ENCODE measurements at places on chromosomes 13 and 19.

DNA sequence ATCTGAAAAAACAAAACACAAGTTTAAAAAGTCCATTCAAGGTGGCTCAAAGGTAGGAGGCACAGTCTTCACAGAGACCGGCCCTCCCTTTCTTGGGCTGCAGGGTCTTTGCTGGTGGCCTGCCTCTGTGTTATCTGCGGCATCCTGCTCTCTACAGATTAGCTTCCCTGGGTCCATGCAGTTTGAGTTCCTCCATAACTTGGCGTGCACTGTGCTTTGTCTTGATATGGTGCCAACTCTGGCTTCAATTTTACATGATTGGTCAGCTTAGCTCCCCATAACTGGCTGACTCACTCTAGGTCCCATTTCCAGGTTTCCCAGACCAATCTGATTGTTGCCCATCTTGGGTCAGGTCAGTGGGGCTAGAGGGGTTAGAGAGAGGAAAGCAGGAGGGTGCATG lies 41.8 kb downstream of the TPT1 start:
- no peak for DNase-seq

DNA sequence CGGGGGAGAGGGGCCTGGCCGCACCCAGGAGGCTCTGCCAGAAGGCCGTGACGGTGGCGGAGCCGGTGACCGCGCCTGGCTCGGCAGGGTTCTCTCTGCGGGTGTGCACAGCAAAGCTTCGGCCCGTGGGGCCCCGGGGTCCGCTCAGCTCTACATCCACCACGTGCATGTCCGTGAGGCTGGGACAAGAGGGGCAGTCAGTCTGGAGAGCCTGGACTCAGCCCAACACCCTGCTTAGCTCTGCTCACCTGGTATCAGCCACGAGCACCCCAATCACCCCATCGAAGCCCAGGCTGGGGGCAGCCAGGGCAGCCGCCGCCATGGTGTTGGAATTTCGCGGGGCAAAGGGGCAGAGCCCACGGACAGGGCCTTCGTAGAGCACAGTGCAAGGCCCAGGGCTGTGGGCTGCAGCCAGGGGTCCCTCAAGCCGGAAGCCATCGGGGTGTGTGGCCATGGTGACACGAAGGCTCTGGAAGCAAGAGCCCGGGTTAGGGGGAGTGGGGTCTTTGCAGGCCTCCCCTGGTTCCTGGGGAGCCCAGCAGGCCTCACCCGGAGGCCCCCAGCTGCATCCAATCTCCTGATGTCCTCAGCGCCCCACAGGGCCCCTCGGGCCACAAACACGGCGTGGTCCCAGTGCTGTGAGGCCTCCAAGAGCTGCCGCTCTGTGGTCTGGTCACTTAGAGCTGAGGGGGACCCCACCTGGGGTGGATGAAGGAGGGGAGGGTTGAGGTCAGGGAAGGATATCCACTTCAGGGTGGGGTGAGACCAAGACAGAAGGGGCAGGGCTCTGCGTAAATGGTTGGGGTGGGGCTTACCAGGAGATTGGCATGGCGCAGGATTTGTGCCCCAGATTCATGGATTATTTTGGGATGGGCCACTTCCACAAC lies 1.4 kb downstream of the ASPDH start:
- DNase-seq = no peak

DNA sequence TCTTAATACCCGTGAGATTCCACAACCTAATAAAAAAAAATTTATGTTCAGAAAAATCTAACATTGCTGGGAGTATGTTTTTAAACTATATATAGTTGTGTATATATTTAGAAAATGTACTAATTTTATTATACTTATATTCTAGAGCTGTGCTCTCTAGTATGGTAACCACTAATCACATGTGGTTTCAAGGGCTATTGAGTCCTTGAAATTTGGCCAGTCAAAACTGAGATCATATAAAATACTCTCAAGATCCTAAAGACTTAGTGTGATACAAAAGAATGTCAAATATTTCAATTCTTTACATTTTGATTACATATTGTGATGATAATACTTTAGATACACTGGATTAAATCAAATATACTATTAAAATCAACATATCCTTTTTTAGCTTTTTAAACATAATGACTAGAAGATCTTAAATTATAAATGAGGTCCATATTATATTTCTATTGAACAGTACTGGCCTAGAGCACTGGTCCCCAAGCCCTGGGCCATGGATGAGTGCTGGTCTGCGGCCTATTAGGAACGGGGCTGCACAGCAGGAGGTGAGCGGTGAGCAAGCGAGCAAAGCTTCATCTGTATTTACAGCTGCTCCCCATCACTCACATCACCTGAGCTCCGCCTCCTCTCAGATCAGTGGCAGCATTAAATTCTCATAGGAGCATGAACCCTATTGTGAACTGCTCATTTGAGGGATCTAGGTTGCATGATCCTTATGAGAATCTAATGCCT lies 176.5 kb upstream of the NBEA start:
- no peak for DNase-seq

- DNase-seq = no peak
Observed at GRCh38 chr13:42615691-42616090, 41.7 kb downstream of the TNFSF11 start.

GRCh38 chr19:18761531-18762110 lies 29.5 kb downstream of the COMP start:
- DNase-seq = no peak

Data from CD4-positive, alpha-beta T cell treated with Interleukin-1 beta for 1 hour (primary cell).